ENCODE measurements at places on chromosomes 1 and 21. TPM values are rescaled to one million over a fixed set of nuclear protein-coding genes. Genes with fewer than 3 reads are reported as not detected.

CCDC185 gene
- total RNA-seq = not detected

TRIM62 gene
- total RNA-seq = 6.5 TPM

SELENON gene
- total RNA-seq = 83.4 TPM

NBPF4 gene
- not detected for total RNA-seq

ZNF593OS gene
- not detected for total RNA-seq

C1orf216 gene
- total RNA-seq = 14.3 TPM

FOXO6 gene
- total RNA-seq = 0.92 TPM

KRTAP11-1 gene
- total RNA-seq = not detected

LAMTOR5 gene
- 121 TPM for total RNA-seq

ATP1A4 gene
- total RNA-seq = 1.1 TPM

DPT gene
- total RNA-seq = 18.6 TPM

DNA sequence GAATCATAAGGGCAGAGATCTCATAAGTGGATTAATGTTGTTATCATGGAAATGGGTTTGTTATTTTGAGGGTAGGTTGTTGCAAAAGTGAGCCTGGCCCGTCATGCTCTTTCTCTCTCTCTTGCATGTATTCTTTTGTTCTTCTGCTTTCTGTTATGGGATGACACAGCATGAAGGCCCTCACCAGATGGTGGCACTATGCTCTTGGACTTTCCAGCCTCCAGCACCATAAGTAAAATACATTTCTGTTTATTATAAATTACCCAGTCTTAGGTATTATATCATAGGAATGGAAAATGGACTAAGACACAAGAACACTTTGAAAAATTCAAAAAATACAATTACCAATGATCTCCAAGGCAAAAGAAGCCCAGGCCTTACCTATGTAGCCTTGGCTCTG lies 676.1 kb downstream of the PTPRU start:
- DNase-seq = no peak

- no peak for DNase-seq
Observed at GRCh38 chr1:226708967-226709396, 30.1 kb downstream of the ITPKB start.

DNA sequence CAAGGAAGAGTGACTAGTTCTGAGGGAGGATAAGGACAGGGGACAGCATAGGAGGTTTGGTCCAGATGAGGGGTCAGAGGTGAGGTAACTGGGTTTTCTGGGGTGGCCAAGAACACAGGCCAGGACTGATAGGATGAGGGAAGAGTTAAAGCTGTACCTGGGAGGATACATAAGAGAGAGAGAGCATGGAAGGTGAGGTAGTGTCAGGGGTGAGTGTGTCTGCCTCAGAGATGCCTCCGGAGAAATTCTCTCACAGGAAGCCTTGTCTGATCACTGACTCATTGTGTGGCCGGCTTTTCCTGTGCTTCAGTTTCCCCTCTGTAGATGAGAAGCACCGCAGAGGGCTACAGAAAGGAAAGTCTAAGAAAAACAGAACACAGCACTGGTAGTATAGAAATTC lies 40.2 kb downstream of the FASLG start:
- no peak for DNase-seq

- peak; percentile 85 for DNase-seq
Observed at GRCh38 chr1:110508028-110508940, 10.7 kb downstream of the KCNA10 start.

GRCh38 chr1:29437946-29438345 lies 201.6 kb downstream of the PTPRU start:
- DNase-seq = no peak

DNA sequence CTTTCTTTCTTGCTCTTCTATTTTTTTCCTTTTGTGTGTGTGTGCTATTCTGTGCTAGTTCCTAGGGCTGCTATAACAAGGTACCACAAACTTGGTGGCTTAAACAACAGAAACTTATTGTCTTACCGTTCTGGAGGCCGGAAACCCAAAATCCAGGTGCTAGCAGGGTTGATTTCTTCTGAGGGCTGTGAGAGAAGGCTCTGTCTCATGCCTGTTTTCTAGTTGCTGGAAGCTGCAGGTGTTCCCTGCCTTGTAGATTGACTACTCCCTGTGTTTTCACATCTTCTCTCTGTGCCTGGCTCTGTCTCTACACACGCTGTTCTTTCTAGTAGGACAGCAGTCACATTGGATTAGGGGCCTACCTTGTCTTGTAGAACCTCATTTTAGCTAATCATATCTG lies 150.9 kb upstream of the DSCAM start:
- no peak for DNase-seq

- DNase-seq = peak; percentile 42
Observed at GRCh38 chr1:227949954-227950734, 2.4 kb upstream of the WNT9A start.

- DNase-seq = no peak
Observed at GRCh38 chr21:41407541-41408460, 18.2 kb upstream of the MX1 start.

GRCh38 chr21:14116080-14116481 lies 94.7 kb downstream of the LIPI start:
- DNase-seq = no peak

DNA sequence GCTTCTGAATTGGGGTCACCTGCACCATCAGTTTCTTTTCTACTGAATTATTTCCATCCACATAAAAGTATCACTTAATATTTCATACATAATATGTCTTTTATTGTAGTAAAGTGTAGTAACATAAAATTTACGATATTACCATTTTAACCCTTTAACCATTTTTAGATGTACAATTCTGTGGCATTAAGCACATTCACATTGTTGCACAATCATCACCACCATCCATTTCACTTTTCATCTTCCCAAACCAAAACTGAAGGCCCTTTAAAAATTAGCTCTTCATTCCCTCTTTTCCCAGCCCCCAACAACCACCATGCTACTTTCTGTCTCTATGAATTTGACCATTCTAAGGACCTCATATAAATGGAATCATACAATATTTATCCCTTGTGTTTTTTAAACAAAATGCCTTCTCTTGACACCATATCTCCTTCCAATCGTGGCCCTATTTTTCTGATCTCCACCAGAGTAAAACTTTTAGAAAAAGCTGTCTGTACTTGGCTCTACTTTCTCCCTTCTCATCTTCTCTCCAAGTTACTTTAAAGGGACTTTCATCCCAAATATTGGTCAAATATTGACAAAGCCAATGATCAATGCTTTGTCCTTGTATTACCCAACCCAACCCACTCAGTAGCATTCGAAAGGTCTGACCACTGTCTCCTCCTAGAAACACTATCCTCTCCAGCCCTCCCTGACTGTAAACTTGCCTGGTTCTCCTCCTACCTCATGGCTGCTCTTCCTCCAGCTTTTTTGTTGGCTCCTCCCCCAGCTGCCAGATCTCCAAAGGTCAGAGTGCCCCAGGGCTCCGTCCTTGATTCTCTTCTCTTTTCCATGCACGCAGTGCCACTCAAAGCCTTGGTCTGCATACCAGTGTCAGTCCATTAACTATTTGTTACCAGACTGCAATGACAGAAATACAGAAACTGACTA lies 44.7 kb downstream of the SLC30A10 start:
- no peak for DNase-seq

DNA sequence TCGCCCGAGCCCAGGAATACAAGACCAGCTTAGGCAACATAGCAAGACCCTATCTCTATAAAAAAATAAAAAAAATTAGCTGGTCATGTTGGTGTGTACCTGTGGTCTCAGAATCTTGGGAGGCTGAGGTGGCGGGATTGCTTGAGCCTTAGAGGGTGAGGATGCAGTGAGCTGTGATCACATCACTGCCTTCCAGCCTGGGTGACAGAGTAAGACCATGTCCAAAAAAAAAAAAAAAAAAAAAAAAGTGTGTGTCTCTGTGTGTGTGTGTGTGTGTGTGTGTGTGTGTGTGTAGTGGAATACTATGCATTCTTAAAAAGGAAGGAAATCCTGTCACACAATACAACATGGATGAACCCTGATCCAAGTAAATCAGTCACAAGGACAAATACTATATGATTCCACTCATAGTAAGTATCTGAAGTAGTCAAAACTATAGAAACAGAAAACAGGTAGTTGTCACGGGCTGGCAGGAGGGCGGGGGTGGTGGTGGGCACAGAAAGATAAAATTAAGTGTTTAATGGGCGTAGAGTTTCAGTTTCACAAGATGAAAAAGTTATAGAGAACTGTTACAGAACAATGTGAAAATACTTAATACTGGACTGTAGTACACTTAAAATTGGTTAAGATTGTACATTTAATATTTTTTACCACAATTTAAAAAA lies 47.8 kb downstream of the SELENOF start:
- DNase-seq = no peak

DNA sequence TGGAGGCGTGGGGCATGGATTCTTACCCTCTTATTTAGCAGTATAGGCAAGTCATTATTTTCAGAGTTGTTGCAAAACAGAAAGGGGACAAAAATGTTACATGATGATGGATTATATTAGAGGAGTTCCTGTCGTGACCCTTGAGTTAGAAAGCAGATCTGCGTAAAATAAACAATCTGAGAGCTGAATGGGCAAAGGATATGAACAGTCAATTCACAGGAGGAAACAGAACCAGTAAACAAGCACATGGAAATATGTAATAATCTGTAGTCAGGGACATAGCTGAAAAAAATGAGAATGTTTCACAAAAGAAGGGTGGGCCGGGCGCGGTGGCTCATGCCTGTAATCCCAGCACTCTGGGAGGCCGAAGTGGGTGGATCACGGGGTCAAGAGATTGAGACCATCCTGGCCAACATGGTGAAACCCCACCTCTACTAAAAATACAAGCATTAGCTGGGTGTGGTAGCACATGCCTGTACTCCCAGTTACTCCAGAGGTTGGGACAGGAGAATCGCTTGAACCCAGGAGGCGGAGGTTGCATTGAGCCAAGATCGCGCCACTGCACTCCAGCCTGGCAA lies 20.9 kb downstream of the RCAN1 start:
- DNase-seq = no peak

DNA sequence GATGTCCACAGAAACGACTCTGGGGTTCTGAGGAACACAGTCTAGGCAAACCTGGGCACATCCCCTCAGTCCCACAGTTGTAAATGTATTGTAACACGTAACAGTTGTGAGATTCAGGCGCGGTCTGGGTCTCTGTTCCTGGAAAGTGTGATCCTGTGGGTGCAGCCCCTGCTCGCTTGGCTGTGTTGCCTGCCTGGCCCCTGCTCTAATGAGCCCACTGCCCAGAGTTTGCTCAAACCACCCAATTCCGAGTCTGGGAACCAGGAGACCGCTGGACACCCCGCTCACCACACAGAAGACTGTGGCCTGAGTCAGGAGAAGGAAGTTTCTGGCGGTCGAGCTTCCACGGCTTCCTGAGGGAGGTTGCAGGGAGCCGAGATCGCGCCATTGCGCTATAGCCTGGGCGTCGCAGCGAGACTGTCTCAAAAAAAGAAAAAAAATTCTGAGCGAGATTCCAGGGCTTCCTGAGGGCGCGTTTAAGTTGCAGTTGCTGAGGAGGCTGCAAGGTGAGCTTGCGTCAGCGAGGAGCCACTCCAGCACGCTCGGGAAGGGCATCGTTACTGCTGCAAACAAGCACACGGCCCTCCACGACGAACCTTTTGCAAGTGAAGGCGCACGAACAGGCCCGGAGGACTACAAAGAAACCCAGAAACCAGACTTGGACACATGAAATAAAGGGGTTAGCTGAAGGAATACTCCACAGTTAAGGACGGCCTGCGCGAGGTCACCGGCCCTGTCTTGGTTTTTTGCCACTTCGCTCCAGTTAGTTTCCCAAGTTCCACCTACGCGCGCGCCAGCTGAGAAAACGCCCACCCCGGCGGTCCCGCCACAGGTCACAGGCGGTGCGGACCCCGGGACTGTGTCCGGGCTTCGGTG lies 1.1 kb downstream of the C21orf58 start:
- DNase-seq = no peak

GRCh38 chr1:212109728-212110127 lies 74.2 kb downstream of the DTL start:
- DNase-seq = no peak

DNA sequence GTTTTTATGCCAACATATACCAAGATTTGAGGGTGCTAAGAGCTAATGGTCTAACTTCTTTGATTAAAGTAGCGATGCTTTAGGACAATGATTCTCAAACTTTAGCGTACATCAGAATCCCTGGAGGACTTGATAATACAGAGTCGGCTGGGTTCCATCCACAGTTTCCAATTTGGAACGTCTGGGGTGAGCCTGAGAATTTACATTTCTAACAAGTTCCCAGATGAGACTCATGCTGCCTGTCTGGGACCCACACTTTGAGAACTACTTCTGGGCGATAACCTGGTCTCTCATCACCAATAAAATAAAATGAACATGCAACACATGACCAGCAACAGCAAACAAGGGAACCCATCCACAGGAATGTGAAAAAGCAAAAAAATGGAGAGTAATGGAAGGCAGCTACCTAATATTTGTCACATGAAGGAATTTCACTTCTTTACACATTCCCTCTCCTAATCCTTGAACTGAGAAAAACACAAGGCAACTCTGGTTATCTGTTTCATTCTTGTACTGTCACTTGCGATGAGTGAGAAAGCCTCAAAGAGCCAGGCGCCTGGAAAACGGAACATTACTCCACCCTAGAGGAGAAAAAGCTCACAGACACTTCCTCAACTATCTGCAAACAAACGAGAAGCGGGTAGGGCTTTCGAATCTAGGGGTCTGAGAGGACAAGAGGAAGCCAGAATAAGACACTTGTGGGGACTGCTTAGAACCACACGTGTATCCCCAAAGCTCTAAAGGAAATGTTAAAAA lies 14.0 kb downstream of the HSF2BP start:
- no peak for DNase-seq

DNA sequence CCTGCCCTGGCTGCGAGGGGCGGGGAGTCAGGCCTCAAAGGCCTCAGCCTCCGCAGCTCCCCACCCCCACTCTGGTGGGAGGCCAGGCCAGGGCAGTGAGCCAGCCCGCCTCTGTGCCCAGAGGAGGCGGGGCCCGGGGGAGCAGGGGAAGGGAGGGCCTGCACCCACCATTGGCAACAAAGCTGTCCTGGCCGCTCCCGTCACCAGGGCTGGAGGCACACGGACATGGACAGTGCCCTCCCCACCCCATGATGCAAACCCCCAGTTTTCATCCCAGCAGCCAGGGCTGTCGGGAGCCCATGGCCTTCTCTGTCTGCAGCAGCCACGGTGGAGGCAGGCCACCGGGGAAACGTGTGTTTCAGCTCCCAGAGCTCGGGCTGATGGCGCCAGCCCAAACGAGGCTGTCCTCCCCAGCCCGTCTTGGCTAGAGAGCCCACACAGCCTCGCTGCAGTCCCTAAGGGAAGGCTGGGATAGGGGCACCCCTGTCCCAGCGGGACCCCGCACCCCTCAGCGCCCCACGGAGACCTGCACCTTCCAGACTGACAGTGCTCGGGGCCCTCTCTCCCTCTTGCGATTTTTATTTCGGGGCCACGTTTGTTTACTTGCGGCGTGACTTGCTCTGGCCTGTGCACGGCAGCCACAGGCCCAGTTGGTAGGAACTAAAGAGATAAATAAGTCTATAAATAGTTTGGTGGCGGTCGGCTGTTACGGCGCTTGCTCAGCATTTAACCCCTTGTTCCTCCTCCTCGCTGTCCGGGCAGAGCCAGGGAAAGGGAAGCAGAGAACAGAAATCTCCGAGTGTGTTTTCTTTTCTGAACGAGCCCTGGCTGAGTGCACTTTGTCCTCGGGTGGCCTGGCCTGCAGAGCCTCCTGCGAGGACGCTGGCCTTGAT lies 101.8 kb downstream of the PRDM16 start:
- peak; percentile 79 for DNase-seq

- DNase-seq = no peak
Observed at GRCh38 chr1:119321666-119322419, 46.7 kb upstream of the HAO2 start.
